ENCODE measurements at places on chromosomes 13 and 19.

DNA sequence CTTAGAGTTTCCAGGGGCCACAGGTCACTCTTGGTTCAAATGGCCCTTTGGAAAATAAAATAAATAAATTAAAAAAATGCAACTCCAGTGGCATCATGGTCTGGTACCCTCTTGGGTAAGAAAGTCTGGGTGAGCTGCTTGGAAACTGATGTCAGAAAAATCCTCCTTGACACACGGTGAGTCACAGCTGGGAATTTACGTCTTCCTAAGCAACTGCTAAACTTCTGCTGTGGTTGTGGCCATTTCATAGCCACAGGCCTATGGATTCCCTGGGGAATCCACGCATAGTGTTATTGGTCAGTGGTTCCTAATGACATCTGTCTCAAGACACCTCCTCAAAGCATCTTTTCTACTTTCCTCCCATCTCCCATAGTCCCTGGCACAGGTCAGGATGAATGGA, 220.8 kb downstream of the COG6 start:
- peak; percentile 97 for DNase-seq

DNA sequence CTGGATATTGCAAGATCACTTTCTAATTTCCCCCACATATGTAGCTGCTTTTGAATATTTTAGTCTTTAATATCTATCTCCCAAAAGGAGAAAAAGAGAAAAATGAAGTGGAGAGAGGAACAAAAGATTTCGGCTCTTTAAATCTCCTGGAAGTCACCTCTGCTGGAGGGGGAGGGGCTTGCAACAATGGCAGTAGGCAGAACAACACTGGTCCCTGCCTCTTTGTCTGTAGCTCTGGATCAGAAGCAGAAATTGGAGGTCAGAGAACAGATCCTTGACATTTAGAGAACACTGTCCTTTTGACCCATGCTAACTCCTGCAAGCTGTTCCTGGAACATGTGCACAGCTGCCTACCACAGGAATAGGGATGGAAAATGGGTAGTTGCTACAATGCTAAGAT, 86.7 kb upstream of the GPR12 start:
- DNase-seq: no peak

- DNase-seq: peak; percentile 77
Observed at GRCh38 chr13:82747958-82748357, 1134.3 kb downstream of the SLITRK1 start.

DNA sequence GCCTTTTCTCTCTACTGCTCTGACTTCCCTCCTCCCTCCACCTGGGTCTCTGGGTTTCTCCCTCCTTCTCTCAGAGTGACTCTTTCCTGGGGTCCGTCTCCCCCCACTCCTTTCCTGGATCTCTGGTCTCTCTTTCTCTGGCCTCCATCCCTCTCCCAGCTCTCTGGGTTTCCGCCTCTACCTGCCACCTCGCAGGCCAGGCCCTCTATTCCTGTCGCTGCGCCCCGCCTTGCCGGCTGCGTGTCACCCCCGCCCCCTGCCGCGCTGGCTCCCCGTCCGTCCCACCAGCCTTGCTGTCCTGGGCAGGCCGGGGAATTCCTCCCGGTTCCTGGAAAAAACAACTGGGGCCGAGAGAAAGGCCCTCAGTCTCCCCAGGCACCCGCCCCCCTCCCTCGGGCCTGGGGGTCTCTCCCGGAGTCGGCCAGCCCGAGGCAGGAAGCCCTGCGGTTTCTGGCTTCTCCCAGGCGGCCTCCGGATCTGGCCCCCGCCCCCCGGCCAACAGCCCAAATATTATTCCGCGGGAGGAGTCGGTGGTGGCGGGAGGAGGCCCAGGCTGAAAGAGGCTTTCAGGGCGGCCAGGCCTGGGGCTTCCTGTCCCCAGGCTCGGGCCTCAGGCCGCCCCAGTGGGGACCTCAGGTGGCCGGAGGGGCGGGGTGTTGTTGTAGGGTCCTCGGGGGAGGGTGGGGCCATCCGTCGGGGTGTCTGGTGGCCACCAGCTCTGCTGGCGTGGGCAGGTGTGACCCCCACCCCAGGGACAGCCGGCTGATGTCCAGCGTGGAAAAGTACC, 9.3 kb downstream of the IRF2BP1 start:
- peak; percentile 76 for DNase-seq

- DNase-seq: peak; percentile 38
Observed at GRCh38 chr13:31236211-31236786, 36.5 kb downstream of the B3GLCT start.

DNA sequence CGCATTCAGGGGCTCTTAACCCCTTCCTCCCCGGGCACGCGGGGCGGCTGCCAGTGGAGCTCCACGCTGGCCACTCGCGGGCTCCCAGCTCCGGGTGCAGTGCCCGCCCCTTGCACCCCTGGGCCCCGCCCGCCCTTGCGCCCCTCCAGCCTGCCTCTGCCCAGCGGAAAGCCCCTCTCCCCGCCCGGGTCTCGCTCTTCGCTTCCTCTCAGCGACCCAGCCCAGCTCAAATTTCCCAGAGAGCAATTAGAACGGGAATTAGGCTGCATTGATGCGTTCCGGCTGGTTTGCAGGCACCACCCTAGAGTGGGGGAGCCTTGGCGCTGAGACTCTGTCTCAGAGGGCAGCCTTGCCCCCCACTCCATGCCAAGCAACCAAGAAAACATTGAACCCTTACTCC, 1.8 kb upstream of the GSX1 start:
- no peak for DNase-seq

DNA sequence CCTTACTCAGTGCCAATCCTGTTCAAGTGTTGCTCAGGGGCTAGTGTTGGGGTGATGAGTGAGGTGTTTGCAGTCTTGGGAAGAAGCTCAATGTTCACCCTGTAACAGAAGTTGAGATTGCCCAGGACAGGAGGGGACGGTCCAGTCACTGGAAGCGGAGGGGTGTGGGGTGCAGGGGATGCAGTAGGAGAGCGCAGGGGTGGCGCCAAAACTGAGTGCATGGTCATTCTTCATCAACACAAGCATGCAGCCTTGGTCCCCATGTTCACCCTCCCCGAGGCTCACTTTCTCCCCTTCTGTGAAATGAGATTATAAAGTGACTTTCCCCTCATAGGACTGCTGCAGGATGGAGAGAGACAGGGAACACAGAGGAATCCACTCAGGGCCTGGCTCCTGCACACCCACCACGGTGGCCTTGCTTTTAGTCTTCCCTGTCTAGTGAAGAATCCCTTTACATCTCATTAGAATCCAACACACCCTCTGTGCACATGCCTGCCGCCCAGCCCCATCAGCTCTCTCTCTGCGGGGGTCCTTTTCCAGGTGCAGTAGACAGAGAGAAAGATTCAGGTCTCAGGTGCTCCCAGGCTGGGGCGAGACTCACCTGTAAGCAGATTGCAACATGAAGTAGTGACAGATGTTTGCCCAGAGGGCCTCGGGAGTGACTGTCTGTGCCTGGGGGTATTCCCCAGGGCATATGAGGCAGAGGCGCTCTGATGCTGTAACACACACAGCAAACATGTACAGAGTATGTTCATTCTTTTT, 93.2 kb downstream of the TSHZ3 start:
- DNase-seq: no peak

DNA sequence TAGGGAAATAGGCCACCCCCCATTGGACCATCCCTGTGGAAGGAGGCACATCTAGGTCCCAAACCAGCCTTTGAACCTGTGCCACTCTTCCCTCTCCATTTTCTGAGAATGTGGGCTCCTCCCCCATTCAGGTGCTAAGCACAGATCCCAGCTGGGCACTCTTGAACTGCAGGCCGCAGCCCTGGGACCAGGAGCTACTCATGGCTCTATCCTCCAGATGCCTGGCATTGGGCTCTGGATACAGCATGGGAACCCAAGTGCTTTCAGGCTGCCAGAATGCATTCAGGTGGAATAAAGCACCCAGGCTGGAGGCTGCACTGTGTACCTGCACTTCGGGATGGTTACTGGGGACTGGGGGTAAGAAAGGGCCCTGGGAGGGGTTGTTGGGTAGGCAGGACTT, 1372.3 kb upstream of the SPRY2 start:
- DNase-seq: no peak

- peak; percentile 4 for DNase-seq
Observed at GRCh38 chr13:24557081-24557480, 44.5 kb upstream of the PARP4 start.

DNA sequence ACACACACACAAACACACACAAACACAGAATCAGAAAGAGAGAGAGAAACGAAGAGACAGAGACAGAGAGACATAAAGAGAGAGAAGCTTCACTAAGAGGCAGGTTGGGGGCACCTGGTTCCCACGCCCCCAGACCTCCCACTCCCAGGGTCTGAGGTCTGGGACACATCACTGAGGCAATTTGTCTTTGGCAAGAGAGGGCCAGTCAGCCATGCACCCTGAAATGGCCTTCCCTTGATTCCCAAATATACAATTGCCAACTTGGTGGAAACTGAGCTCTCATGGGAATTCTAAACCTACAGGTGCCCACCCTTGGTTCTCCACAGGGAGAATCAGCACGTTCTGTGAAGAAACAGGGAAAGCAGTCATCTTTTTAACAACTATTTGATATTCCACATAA, 79.5 kb downstream of the COL4A1 start:
- no peak for DNase-seq

GRCh38 chr13:60355056-60355455, 42.0 kb upstream of the TDRD3 start:
- no peak for DNase-seq

DNA sequence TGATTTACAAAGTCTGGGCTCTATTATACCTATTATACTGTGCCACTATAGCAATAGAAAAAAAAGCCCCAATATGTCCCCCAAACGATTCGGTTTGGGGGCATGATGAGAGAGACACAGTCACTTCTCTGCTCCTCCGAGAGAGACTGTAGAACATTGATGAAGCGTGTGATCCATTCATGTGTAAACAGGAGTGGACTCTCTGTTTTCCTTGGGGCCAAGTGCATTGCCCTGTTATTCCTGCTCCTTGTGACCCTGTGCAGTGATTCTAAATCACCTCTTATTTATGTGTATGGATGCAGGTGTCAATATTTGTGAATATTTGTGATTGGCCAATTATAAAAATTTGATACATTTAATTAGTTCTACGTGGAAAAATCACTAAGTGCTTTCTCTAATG, 17.0 kb downstream of the F10 start:
- no peak for DNase-seq

- no peak for DNase-seq
Observed at GRCh38 chr13:41150058-41150457, 17.5 kb upstream of the KBTBD6 start.

- no peak for DNase-seq
Observed at GRCh38 chr13:94115054-94115453, 364.4 kb downstream of the DCT start.

DNA sequence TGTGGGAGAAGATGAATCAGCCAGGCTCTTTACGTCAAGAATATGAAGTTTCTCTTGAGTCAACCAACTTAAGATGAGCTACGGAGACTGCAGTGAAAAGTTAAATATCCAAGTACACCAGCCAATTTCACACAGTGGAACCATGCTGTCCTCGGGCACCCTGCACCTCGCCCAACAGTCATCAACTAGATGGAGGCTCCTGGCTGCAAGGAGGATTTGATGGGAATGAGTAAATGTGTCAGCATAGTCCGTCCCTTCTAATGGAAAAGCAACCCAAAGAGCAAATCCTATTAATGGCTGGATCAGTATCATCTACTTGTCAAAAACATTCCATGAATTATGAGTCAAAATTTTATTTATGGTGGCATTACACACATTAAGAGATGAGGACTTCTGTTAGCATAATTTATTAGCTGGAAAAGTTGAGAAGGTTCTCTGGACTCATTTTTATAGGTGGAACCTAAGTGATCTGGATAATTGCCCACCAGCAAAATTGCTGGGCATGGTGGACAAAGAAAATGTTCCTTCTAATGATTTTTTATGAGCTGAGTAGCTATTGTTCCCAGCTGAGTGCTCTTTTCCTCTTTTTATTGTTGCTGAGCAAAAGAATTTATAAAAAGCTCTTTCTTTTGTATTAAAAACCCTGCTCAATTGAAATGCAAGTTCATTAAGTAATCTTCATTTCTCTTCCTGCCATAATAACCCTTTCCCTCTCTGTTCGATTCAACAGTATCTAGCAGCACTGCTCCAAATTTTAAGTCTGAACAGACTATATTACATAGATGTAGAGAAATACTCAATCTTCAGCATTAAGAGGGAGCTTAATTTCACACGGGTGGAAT, 88.4 kb downstream of the DNAJC15 start:
- DNase-seq: no peak

DNA sequence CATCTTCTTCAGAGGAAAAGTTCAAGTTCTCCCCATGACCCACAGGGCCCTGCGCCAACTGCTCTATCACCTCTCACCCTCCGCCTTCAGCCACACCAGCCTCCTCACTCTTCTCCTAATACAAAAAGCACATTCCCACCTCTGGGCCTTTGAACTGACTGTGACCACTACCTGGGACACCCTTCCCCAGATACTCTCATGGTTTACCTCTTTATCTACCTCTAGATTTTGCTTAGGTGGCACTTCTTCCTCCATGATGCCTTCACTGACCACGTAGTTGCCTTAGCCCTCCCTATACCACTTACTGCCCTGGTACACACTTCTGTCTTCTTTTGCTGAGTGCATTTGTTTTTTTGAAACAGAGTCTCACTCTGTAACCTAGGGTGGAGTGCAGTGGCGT, 3.9 kb upstream of the SYCE2 start:
- DNase-seq: no peak

- no peak for DNase-seq
Observed at GRCh38 chr13:29954082-29955028, 103.9 kb upstream of the UBL3 start.

- no peak for DNase-seq
Observed at GRCh38 chr13:111632906-111633305, 312.5 kb downstream of the TEX29 start.

GRCh38 chr19:8238251-8238650, 29.1 kb downstream of the CERS4 start:
- no peak for DNase-seq

GRCh38 chr19:33904681-33905080, 108.0 kb downstream of the KCTD15 start:
- no peak for DNase-seq
